Stimulated activated CD8-positive, alpha-beta memory T cell treated with anti-CD3 and anti-CD28 coated beads, Interleukin-4, amount 100 ng/mL, for 1 hour (primary cell): ENCODE measurements at places on chromosomes 16 and 17.

DNA sequence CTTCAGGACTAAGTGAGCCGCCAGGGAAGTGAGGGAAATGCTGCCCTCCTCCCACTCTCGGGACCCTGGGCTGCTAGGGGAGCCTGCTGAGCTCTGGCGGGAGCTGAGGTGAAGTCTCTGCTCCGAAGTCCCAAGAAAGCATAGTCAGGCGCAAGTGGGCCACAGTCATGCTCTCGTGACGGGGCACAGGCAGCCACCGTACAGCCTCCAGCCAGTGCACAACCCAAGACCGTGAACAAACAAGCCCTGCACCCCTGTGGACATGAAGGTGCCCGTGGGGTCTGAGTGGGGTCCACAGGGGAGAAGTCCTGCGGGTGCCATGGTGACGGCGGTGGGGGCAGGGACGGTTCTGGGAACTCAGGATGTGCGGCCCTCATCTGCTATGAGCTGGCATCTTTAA lies 24.7 kb downstream of the ZNF276 start:
- no peak for DNase-seq

GRCh38 chr17:45048795-45049563 lies 2.5 kb downstream of the DCAKD start:
- DNase-seq, result no peak

- no peak for DNase-seq
Observed at GRCh38 chr16:13342675-13343074, 441.3 kb downstream of the SHISA9 start.

- no peak for DNase-seq
Observed at GRCh38 chr16:6732166-6732565, 600.5 kb upstream of the RBFOX1 start.

DNA sequence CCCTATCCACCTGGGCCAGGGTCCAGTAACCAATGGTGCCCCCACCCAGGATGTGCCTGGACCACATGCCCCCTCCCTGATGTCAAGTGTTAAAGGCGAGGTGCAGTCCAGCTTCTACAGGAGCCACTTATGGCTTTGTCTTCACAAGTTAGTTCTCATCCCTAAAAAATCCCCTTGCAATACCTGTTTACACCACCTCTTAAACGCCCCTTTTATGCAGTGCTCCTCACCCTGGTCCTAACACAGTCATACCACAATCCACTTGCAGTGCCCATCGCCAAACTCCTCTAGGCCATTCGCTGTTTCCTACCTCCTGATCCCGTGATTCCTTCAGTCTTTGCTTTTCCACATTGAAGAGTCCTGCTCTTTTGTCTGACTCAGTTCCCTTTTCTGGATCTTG lies 7.1 kb downstream of the GLYR1 start:
- no peak for DNase-seq
